Kidney (tissue), 22 donors: ENCODE measurements at places on chromosomes 1 and 21. TPM values are rescaled to one million over a fixed set of nuclear protein-coding genes. Genes with fewer than 3 reads are reported as not detected.
A peak's percentile ranks its signal among the peaks of the same experiment; 100 is the strongest.

DNA sequence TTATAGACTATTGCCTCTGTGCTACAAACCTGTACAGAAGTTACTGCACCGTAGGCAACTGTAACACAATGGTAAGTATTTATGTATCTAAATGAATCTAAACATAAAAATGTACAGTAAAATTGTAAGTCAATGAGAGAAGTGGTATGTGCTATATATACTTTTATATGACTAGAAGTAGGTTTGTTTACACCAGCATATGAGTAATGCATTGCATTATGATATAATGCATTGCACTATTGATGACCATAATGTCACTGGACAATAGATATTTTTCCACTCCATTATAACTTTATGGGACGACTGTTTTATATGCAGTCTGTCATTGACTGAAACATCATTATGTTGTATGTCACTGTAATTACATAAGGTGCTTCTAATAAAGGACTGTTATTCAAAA, 340.3 kb upstream of the SNX7 start:
- no peak for DNase-seq
- no peak overlapping the region for H3K27ac ChIP-seq
- no peaks in the 10 kb centered on the region for H3K4me1 ChIP-seq
- H3K27me3 ChIP-seq = no peaks in the 10 kb centered on the region

Gene SELP
- 19.4 TPM for total RNA-seq

Gene STXBP3
- total RNA-seq = 61.4 TPM

DNA sequence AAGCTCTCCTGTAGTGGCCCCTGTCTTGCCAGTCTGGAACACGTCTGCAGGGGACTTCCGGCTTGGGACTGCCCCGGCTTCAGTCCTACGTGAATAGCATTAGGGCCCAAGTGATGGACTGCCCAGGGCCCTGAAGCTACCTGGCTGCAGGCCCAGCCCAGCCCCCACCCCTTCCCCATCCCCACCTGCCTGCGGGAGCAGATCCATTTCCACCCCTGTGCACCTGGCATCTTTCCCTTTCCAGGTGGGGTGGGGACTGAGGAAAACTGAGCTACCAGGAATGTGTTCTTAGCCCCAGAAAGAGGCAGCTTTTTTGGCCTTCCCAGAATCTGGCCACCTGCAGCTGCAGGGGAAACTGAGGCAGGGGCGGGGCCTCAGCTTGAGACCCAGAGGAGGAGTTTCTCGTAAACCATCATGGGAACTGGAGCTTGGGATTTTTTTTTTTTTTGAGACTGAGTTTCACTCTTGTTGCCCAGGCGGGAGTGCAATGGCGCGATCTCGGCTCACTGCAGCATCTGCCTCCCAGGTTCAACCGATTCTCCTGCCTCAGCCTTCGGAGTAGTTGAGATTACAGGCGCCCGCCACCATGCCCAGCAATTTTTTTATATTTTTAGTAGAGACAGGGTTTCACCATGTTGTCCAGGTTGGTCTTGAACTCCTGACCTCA, 3.2 kb downstream of the EDN2 start:
- H3K4me3 ChIP-seq = no peak overlapping the region
- H3K27ac ChIP-seq = no peak overlapping the region
- H3K4me1 ChIP-seq = peaks cover 22% of the 10 kb centered on the region
- DNase-seq = peak; percentile 53

Gene FCRLA
- 1.7 TPM for total RNA-seq

Gene SNX7
- total RNA-seq = 34.6 TPM

Gene BTBD8
- 5.8 TPM for total RNA-seq

Gene OR2L8
- total RNA-seq = not detected

GRCh38 chr1:191804311-191804710, 354.0 kb upstream of the RGS18 start:
- H3K4me1 ChIP-seq = no peaks in the 10 kb centered on the region
- no peaks in the 10 kb centered on the region for H3K36me3 ChIP-seq
- H3K4me3 ChIP-seq = no peak overlapping the region
- H3K27me3 ChIP-seq = no peaks in the 10 kb centered on the region
- DNase-seq = no peak
- H3K27ac ChIP-seq = no peak overlapping the region
